ENCODE measurements at places on chromosomes 3 and 15.
A peak's percentile ranks its signal among the peaks of the same experiment; 100 is the strongest.

DNA sequence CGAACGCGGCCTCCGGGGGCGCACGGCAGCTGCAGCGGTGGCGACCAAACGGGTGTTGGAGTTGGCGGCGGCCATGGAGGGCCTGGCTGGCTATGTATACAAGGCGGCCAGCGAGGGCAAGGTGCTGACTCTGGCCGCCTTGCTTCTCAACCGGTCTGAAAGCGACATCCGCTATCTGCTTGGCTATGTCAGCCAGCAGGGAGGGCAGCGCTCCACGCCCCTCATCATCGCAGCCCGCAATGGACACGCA is 725 bp downstream of the FEM1B start:
- no peak for DNase-seq

DNA sequence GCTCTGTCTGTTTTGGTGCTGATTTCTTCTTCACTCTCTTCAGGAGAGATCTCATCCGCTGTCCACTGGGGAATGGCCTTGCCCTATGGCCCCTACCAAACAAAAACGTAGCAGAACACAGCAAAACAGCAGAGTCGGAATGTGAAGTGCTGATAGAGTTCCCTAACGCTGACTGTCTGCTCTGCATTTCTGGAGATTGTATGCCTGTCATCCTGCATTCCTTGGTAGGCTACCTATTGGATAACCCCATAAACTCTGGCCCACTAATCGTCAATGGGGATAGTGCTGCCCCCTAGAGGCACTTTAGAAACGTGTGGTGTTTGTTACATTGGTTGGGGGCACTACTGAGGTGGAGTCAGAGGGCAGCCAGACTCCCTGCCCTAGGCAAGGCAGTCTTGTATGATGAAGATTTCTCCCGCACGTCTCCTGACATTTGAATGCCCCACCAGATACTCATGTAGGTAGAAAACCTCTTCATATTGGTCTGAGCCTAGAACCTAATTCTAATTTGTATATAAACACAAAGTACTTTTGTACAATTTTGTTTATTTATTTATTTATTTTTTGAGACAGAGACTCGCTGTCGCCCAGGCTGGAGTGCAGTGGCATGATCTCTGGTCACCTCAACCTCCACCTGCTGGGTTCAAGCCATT is 15.6 kb upstream of the MAGEF1 start:
- DNase-seq, result peak; percentile 58

DNA sequence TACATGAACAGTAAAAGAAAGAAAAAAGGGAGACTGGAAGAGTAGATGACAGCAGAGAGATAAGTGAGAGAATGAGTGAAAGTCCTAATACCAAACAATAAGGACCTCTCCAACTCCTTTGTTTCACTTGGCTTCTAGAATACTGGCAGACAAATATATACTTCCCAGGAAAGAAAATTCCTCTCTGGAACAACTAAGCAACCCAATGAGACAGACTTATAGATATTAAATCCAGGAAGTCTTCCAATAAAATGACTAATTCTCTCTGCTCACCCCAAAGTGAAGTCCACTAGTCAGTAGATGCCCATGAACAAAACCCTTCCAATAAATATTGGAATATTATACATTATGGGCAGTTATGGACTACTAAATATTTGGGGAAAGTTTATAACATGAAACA is 114.2 kb downstream of the NEDD4 start:
- DNase-seq, result no peak

DNA sequence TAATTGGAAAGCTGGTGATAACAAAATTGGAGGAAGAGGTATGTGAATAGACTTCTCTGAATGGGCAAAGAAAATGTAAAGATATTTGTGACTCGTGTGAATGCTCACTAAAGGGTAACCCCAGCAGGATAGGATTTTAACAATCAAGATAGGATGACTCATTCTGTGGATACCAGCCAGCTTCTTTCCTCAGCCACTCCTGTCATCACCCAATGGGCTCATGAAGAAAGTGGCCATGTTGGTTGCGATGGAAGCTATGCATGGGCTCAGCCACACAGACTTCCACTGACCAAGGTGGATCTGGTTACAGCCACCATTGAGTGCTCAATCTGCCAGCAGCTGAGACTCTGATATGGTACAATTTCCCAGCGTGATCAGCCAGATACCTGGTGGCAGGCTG is 40.9 kb downstream of the STRIT1 start:
- DNase-seq, result no peak

DNA sequence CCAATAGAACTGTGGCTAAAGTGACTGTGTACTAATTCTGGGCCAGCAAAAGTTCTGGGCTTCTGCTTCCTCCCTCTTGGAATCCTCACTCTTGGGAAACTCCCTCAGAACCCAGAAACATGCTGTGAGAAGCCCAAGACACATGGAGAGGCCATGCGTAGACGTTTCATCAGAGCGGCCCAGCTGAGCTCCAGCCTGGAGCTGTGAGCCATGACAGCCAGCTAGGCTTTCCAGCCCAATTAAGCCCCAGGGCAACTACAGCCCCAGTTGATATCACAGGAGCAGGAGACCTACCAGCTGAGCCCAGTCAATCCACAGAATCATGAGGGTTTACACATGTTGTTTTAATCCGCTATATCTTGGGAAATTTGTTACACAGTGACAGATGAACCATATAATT is 43.6 kb upstream of the CNOT10 start:
- no peak for DNase-seq

DNA sequence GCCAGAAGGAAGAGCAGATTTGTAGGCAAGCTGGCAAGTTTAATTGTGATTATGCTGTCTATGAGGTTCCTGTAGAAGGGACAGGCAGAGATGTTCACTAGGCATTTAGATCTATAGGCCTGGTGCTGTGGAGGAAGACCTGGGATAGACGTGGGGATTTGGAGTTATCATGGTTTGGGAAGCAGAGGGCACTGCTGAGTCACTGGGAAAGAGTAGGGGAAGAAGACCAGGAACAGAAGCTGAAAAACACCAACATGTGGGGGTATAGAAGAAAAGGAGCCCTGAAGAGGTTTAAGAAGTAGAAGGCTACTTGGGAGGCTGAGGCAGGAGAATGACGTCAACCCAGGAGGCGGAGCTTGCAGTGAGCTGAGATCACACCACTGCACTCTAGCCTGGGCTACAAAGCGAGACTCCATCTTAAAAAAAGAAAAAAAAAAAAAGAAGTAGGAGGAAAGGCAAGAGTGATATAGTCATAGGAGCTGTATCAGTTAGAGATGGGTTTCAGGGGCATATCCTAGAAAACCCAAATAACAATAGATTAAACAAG is 19.3 kb downstream of the GRK7 start:
- no peak for DNase-seq

GRCh38 chr3:149115114-149115513 is 14.3 kb upstream of the HPS3 start:
- no peak for DNase-seq

- no peak for DNase-seq
Measured at GRCh38 chr3:16121391-16121790, 53.1 kb upstream of the GALNT15 start.

DNA sequence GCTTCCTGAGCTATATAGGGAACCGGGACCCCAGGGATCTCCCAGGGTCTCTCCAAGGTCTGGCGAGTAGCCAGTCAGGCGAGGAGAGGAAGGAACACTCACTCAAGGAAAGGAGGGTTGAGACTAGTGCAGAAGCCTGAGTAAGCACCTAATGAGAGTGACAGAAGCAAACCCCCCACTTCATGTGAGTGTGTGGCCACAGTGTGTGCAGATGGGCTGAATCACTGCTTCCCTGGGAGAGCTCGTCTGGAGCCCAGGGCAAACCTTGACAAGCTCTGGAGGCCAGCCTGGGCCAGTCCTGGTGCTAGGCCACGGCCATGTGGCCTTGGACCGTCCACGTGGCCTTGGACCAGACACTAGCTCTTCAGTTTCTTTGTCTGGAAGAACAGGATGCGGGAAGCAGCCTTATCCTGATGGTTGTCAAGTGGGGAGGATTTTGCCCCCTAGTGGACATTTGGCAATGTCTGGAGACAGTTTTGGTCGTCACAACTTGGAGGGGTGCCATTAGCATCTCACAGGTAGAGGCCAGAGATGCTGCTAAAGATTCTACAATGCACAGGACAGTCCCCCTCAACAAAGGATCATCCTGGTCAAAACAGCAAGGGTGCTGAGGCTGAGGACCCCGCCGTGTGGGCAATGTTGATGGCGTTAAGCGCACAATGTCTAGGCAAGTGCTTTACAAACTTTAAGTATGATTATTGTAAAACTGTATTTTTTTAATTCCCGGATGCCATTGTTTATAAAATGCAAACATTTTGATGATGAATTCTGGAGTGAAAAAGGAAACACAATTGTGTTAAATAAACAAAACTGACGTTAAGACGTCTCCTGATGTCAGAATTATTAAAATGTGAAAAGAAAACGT is 34.8 kb upstream of the CTSH start:
- no peak for DNase-seq
